Activated effector memory CD4-positive, alpha-beta T cell treated with Interleukin-2 at 50 U/mL for 16 hours (primary cell): ENCODE measurements at places on chromosomes 5 and 9.

GRCh38 chr9:77616191-77616590 lies 31.9 kb downstream of the GNA14 start:
- DNase-seq: no peak

GRCh38 chr5:140115186-140115500 lies 1.2 kb downstream of the PURA start:
- DNase-seq: no peak

DNA sequence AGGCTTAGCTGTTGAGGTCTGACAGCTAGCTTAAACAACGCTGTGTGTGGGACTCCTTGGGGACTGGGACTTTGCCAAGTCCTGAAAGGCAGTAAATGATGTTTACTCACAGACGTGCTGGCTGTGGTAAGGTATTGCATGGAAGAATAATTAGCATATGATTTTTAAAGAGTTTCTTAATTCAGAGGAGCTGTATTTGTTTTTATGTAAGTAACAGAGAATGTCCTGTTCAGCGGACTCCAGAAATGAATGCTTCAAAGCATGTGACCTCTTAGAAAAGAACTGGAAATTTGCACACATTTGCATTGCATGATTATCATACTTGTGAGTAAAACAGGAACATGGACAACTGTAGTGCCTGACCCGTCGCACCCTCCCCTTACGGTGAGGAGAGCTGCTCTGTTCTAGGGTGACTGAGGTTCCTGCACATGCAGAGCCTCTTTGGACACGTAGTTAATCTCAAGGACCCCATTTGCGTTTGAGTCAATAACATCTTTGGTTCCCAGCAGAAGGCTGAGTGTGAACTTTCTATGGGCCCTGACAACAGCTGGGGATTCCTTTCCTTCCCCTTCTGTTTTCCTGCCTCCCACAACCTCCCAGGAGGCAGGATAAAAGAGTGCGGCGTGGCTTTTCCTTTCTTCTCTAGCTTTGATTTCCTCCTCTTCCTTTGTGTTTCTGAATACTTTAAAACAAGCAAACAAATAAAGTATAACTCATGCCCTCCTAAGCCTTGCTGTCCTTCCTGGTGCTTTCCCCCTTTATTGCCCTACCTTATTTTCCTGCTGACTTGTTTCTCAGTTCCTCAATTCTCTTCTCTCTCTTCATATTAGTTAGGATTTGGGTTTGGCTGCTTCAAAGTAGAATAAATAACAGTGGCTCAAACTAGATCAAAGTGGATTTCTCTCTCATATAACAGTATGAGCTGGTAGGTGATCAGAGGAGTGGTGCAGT lies 157.2 kb upstream of the CD180 start:
- no peak for DNase-seq

GRCh38 chr5:172748341-172748843 lies 22.6 kb downstream of the DUSP1 start:
- no peak for DNase-seq

DNA sequence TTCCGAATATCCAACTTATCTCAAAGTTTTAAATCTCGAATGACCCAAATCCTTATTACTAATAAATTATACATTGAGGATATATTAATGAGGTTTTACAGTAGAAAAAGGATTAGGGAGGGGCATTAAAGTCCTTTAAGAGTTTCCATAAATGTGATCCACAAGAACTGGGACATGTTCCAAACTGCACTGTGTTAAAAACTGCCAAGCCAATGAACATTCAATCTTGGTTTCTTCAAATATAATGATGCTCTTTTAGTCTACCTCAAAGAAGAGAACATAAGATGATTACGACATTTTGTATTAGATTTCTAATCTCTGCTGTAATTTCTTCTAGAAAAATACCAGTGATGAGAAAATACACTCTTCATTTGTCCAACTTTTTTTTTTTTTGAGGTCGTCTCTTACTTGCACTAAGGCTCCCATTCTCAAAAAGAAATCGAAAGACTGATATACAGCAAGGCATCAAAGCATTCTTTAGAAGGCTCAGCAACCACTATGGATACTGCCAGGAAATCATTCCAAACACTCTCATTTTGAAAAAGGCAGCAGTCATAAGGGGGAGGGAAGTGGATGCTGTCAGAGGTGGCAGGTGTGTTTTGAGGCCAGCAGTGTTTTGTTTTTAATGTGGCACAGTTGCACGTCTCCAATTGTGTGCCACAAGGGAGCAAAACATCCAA lies 1.7 kb downstream of the PTAR1 start:
- DNase-seq: no peak

DNA sequence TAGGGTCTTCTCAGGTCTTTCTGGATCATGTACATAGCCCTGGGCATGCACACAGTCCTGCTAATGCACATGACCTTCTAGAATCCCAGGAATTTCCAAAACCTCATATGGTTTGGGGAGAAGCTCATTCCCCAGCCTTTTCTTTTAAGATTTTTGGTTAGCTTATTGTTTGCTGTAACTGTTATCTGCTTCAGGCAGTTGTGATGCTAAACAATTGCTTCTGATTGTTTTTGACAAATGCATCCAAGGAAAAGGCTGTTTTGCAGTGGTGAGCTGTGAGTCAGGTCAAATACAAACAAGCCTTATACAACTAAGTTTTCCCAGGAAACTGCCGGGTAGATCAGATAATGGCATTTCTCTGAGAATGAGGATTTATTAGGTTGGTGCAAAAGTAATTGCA lies 32.7 kb downstream of the SMC5 start:
- DNase-seq: no peak

DNA sequence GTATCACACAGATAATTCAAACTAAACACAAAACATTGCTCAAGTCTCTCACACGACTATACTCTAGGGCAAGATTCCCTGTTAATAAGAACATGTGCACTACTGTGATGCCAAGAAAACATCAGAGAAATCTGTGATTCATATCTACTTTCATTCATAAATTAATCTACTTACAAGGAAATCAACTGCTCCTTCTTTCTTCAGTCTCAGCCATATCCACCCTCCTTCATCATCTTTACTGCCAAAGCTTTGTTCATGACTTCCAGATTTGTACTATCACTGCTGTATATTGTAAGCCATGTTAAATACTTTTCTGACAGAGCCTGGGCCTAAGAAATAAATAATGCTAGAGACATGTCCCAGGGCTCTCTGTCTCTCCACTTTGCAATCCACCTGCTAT lies 35.1 kb downstream of the CTNNAL1 start:
- no peak for DNase-seq

- no peak for DNase-seq
Observed at GRCh38 chr9:124266826-124267201, 9.1 kb downstream of the NEK6 start.

DNA sequence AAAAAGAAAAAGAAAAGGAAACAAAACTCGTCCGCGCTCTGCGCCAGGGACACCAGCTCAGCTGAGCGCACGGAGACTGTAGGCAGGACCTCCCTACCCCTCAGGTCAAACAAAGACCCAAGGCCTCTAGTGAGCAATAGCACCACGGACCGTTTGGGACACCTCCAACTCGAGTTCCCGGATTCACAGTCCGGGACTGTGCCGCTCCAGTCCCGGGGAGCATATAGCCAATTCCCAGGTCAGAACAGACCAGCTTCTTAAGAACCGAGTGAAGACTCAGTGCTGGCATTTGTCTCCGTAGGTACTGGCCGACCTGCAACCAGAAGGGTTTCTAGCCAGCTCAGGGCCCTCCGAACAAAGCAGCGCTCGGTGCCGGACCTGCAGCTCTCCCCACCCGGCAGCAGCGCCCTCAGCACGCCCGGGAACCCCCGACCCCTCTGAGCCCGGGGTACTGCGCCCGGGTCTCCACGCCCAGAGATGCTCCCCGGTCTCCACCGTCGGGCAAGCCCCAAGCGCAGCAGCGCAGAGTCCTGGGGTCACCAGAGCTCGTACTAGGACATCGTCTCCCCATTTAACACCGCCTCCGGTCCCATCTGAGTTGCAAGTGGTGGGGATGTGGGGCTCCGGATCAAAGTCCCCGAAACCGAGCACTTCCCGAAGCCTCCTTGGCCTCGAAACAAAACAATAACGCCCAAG lies 591 bp downstream of the ABCA1 start:
- DNase-seq: peak; percentile 15

DNA sequence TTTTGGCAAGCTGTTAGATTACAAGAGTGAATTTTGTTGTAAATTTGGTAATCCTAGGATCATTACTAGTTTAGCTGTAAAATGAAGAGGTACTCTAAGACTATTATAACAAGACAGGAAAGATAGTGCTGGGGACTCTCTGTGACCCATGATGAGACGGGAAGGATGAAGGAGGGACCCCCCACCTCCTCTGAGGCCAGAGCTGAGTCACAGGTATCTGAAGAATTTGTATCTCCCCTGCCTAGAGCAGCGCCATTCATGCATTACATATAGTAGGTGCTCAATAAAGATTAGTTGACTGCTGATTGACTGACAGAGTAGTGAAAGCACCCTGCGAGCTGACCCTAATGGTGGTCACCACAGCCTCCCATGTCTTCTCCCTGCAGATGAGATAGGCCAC lies 202.8 kb downstream of the SNX18 start:
- no peak for DNase-seq

GRCh38 chr9:33189331-33189791 lies 22.2 kb upstream of the B4GALT1 start:
- DNase-seq: no peak

- no peak for DNase-seq
Observed at GRCh38 chr5:36393656-36394428, 92.1 kb upstream of the RANBP3L start.

DNA sequence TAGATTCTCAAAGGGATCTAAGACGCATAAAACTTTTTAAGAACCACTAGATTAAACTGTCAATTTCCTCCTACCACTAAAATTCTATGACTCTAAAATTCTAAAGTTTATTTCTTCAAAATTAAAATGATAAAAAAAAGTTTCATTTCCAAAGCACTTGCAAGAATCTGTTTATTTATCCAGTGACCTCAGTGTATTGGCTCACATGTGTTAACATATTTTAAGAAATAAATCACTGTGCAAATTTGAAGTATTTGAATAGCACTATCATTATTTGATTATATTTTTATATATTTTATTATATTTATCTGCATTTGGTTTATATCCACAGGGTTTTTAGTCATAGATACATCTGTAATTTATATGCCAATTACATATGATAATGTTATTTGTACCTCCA lies 62.2 kb upstream of the SLC12A2 start:
- no peak for DNase-seq

DNA sequence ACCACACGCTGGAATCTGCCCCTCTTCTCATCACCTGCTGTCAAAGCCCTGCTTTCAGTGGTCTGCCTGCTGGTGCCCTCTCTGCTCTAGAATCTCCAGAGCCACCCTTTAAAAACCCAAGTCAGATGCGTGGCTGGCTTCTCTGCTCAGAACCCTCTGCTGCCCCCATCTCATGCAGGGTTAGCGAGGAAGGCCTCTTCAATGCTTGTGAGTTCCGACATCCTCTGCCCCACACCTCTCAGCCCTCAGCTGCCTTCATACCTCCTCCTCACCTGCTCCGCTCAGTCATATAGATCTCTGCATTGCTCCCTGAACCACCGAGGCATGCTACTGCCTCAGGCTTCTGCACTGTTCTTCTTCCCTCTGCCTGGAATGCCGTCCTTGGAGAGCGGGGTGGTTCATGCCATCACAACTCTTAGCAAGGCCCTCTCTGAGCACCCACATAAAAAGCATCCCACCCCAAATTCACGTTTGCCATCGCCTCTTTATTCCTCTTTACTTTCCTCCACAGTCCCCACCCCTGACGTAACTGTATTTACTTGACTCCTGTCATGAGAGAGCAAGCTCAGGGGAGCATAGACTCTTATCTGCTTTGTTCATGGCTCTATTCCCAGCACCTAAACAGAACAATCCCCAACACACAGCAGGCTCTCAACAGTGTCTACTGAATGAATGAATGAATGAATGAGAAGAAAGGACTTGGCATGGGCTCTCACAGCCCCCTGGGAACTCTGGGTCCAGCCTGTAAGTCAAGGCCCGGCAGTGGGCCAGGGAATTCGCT lies 10.4 kb downstream of the SHB start:
- no peak for DNase-seq

DNA sequence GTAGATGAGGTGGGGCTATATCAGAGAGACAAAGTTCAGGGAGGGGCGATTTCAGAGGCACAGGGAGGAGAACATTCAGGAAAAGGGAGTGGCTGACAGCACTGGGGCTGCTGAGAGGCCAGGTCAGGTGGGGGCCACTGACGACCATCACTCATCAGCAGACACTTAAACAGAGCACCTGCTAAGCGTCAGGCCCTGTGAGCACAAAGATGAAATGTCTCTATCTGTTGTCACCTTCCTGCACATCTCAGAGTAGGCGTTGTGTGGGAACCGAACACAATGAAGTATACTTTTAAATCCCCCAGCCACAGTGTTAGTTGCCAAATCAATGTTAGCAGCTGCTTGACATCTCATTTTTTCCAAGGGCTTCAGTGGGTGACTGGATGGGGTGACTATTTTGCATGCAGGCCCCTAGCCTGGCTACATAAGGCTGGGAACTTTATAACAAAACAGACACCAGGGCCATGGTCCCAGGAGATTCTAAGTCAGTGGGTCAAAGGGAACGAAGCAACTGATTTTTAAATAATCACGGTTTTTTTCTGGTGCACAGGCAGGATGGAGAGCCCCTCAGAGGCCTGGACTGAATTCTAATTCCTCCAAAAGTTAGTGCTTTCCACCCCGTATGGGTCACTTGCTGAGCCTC lies 31.1 kb upstream of the ANKRD18A start:
- DNase-seq: no peak

- DNase-seq: no peak
Observed at GRCh38 chr5:179494774-179495526, 55.4 kb upstream of the RUFY1 start.

DNA sequence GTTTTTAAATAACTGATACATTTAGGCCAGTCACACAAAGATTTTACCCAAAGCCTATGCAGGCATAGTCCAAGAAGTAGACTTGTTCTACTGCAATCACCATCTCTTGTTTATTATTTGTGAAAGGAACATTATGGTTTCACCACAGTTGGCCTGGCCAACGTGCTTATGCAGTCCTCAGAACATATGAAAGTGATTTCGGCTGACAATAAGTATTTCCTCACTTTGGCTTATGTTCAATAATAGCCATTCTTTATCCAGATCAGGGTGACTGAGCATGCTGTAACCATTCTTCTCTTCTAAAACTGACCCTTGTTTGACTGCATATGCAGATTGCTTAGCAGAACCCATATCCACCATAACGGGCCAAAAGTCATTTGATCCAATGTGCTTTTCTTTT lies 76.6 kb upstream of the CCDC152 start:
- no peak for DNase-seq

DNA sequence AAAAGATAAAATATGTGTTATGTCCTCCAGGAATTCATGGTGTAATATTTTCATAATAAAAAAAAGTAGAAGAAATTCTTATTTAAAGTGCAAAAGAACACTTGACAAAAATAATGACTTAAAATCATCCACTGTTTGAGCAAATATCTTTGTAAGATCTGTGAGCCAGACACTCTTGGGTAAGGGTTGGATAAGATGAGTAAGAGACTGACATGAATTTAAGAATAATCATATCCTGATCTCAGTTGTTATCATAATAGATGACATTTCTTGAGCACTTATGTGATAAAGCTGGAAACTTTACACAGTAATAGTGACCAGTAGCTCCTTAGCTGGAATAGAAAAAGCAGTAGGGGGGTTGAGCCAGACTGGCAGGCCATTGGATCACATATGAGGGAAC lies 40.0 kb upstream of the ADRB2 start:
- no peak for DNase-seq

GRCh38 chr5:104843822-104844221 lies 1281.2 kb upstream of the NUDT12 start:
- no peak for DNase-seq

GRCh38 chr5:137731176-137731575 lies 4.7 kb downstream of the KLHL3 start:
- no peak for DNase-seq

GRCh38 chr9:113589890-113590289 lies 126.4 kb downstream of the RGS3 start:
- no peak for DNase-seq

- no peak for DNase-seq
Observed at GRCh38 chr5:142680605-142681259, 5.2 kb downstream of the FGF1 start.
